A549 treated with AZD2906 at 1 μM for 4 hours (cell line): ENCODE measurements at places on chromosomes 5 and 9. TPM values are rescaled to one million over a fixed set of nuclear protein-coding genes. Genes with fewer than 3 reads are reported as not detected.

IFNK gene
- 0.06 TPM in 1 of 5 replicates, not detected in the others for total RNA-seq

RNF183 gene
- 0.10 to 0.19 TPM in 2 of 5 replicates, not detected in the others for total RNA-seq

ZDHHC11B gene
- 1.1 to 1.5 TPM (median 1.2 TPM) in 5 replicates for total RNA-seq

TMEM174 gene
- not detected in 5 replicates for total RNA-seq

FBP2 gene
- total RNA-seq, result not detected in 5 replicates

ECM2 gene
- 0.11 to 0.20 TPM (median 0.14 TPM) in 5 replicates for total RNA-seq

MOB3B gene
- 9.7 to 14.1 TPM (median 11.0 TPM) in 5 replicates for total RNA-seq

CCL27 gene
- total RNA-seq, result 0.14 to 0.33 TPM (median 0.24 TPM) in 4 of 5 replicates, not detected in the other

ARHGAP26 gene
- total RNA-seq, result 6.9 to 9.2 TPM (median 8.2 TPM) in 5 replicates
